Stimulated activated effector memory CD8-positive, alpha-beta T cell treated with anti-CD3 and anti-CD28 coated beads, Interleukin-12 subunit alpha, Interleukin-12 subunit beta, amount 100 ng/mL, for 72 hours (primary cell): ENCODE measurements at places on chromosomes 7 and 10.

GRCh38 chr10:13942035-13942434, 355.3 kb downstream of the PRPF18 start:
- DNase-seq = no peak

DNA sequence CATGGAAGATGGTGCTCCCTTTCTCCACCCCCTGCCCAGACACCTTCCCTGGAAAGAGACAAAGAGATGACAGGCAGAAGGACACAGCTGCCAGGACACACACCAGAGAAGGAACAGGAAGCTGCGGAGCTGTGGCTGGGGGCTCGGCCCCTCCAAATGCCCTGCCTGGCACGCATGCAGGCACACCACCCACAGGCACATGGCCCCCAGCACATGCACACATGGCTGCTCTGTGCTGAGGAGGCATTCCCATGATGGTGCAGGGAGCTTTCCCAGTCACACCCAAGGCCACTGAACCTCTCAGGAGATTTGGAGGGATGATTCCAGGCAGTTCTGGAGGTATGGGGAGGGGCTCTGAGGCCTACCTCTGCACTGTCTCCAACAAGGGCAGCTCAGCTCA, 143.3 kb downstream of the GRID1 start:
- no peak for DNase-seq

GRCh38 chr10:3783316-3783681, 1.7 kb downstream of the KLF6 start:
- no peak for DNase-seq

GRCh38 chr7:37354656-37355131, 94.0 kb downstream of the ELMO1 start:
- no peak for DNase-seq

DNA sequence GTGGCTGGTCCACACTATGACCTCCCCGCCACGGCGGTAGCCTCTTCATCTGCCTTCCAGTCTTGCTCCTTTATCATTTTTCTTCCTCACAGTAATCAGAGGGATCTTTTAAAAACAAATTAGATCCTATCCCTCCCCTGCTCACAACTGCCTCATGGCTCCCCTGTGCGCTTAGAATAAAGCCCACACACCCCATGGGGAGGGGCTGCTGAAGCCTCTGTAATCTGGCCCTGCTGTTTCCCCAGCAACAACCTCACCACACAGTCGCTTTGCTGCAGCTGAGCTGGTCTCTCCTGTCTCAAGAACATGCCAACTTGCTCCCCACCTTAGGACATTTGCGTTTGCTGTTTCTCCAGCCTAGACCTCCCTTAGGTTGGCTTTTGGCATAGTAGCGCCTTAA, 41.0 kb downstream of the SP8 start:
- DNase-seq = no peak

DNA sequence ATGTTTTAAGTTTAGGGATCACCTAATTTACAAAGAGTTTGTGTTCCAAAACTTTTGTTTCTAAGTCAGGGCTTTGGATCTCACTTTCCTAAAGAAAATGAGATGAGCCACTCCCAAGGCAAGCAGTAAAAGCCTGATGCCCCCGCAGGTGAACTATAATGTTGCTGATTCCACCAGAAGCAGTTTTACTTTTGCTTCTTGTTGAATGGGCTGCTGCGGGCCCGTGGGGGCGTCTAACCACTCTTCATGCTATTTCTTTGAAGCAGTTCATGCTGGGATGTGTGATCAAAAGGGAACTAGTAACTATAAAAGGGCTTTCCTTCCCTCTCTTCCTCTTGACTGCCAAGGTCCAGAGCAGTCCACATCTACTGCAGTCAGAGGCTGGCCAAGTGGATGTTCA, 118.7 kb upstream of the NEBL start:
- DNase-seq = no peak

DNA sequence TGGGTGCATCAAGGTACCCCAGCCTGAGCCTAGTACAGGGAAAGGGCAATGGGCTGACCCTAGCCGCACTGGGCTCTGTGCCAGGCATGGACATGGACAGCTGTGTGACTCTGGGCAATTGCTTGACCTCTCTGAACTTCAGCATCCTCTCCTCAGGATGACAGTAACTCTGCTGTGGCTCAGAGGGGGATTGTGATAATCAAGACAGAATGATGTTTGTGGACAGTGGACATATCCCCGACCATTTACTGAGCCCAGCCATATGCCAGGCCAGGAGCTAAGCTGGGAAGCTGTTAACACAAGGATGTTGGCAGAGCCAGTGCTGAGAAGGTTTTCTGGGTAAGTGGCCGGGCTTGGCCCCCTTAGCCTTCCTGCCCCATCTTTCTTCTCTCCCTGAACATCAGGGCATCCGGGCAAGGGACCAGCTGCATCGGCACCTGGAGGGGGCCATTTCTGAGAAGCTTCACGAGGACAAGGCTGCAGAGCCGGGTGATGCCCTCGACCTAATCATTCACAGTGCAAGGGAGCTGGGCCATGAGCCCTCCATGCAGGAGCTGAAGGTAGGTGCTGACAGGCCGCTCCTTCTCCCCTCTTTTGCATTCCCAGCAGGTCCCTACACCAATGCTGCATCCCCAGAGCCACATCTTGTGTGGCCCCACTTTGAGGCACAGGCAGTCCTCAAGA, 3.5 kb downstream of the CYP26C1 start:
- peak; percentile 48 for DNase-seq

GRCh38 chr7:46162609-46163008, 241.5 kb upstream of the IGFBP3 start:
- no peak for DNase-seq

- DNase-seq = no peak
These were observed 295.2 kb downstream of the CAMK1D start for GRCh38 chr10:12644380-12645144.
